LHCN-M2 (cell line): ENCODE measurements at places on chromosomes 7 and 10. TPM values are rescaled to one million over a fixed set of nuclear protein-coding genes. Genes with fewer than 3 reads are reported as not detected.

CYP2C8 gene
- not detected in 2 replicates for total RNA-seq

FFAR4 gene
- not detected in 2 replicates for total RNA-seq

GPR141 gene
- total RNA-seq = not detected in 2 replicates

DNA sequence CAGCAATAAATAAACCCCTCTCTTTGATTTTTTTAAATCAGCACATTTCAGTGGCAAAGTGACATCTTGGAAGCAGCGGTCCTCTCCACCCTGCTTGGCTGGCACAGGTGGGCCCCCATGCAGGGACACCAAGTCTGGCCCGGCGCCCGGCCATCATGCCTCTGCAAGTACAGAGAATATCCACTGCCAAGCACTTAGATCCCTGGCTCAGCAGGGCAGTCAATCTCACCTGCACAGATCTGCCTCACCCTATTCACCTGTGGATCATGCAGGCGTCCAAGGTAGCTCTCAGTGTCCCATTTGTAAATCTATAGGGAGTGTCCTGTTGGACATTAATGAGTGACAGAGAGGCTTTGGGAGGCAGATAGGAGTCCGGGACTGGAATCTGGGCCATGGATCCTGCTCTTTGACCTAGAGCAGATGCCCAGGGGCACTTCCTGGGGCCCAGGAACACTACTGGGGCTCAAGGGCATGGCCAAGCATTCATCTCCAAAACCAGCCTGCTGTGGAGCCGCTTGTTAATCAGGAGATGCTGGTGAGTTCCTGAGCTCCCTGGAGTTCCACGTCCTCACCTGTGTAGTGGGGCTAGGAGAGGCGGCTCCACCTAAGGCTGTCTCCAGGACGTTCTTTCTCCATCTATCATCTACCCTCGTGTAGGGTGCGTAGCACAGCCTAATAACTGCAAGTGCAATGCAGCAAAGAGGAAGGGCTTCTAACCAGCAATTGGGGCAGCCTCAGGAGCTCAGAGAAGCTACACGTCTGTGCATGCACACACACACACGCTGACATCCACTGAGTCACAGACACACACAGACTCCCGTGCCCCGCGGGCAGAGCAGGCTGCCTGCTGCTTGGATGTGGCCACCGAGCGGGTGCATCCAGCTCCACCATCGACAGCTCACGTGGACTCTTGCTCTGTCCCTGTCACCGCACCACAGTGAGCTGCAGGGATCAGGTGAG lies 123.6 kb downstream of the OAT start:
- no peak for DNase-seq

DNA sequence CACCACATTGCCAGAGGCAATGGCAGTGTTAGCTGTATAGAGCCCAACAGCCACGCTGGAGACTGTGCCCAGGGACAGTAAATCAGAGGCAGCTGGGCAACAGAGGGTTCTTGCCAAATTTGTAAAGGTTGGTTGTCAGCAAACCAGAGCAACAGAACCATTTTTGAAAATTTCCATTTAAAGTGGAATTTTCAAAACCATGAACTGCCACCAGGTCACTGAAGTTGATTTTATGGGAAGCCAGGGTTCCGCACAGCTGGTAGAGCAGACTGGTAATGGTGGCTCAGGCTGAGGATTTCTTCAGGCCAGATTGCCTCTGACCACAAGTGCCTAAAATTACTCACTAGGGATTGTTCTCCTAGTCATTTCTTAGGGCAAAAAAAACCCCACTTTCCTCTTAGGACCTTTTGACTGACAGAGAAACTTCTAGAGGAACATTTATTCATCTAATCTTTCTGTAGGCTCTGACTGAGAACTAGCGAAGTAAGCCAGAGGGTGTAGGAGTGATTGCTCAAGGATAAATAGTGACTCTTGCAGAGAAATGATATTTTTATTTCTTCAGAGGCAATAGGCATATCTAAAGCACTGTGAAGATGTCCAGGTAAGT lies 342.4 kb downstream of the BBS9 start:
- peak; percentile 43 for DNase-seq

DNA sequence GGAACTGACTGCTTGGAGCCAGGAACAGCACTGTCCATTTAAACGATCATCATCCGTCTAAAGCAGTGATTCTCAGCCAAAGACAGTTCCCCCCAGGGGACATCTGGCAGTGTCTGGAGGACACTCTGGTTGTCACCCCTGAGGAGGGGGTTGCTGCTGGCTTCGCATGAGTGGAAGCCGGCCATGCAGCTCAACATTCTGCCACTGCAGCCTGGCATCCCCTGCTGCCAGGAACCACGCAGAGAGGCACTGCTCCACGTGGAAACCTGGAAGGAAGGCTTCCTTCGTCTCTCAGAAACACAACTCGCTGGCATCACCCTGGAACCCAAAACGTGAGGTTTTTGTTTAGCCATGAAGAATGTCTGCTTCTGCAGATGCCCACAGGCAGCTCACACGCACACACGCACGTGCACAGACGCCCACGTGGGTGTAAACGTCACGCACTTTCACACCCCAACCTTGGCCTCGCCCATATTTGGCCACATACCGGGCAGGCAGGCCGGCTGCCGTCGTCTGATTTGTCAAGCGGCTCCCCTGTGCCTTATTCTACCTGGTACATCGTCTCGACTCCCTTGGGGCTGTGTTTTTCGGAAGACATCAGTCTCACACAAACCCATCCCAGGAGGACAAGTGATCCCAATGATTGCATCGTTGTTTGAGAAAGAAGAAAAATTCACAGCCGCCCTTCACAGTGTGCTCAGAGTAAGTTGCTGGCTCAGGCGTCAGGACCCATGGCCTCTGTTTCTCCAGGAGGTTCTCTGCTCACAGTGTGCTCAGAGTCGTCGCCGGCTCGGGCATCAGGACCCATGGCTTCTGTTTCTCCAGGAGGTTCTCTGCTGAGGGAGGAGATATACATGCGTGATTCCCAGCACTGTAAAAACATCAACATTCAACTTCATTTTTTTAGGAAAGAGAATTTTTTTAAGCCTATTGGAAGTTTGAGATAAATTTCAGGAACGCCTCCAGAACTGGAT lies 127.2 kb upstream of the PPP2R2D start:
- DNase-seq = no peak

DNA sequence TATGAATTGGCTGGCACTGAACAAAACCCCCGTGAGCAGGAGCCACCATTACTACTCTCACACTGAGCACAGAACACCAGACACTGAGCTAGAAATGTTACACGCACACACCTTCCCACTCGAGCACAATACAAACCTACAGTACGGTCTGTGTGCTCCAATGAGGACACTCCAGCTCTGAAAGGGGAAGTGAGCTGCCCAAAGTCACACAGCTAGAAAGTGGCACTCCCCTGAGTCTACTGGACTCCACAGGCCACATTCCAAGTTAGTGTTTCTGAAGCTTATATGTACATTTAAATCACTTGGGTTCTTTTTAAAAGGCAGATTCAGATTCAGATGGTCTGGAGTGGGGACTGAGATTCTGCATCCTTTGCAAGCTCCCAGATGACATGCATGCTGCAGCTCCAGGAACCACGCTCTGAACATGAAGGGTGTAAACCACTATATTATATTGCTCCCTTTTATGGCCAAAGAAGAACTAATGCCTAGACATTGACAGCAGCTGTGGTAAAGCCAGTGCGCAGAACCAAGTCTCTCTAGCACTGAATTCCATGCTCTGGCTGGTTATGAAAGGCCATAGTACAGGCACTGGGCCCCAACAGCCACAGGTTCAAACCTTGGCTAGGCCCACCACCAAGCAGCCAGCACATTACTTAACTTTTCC lies 77.1 kb downstream of the FRMPD2 start:
- DNase-seq = no peak

- DNase-seq = no peak
Measured at GRCh38 chr7:128032605-128033235, 1.5 kb upstream of the LRRC4 start.

DNA sequence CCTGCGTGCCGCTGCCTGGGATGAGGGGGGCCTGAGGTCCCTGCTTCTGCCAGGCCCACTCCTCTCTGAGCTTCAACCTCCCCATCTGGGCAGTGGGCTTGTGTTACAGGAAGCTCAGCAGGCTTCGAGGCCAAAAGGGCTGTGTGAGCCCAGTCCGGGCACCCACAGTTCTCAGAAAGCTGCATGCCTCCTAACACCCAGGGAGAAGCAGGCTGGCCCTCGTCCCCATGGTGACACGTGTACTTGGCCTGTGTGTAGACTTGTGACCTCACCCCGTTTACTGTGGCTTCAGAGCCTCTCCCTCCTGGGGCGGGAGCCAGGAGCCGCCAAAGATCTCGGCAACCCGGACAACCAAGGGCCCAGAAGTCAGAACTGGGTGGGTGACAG lies 2.2 kb upstream of the GRIFIN start:
- DNase-seq = peak; percentile 33

DNA sequence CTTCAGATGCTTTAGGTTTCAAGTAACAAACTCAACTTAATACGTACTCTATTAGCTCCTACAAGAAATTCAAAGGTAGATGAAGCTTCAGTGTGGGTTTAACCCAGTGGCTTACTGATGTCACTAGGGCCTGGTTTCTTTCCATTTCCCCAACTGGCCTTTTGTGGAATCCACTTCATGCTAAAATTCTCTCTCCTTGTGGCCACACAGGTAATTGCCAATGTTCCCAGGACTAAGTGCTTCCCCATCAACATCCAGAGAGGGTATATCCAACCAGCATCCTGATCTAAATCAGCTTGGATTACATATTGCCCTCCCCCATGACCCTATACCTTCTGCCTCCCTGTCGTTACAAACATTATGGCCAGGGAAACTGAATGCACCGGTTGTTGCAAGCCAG lies 10.7 kb downstream of the FBXL13 start:
- DNase-seq = no peak

- no peak for DNase-seq
Measured at GRCh38 chr7:27088002-27088922, 7.5 kb downstream of the HOXA1 start.

DNA sequence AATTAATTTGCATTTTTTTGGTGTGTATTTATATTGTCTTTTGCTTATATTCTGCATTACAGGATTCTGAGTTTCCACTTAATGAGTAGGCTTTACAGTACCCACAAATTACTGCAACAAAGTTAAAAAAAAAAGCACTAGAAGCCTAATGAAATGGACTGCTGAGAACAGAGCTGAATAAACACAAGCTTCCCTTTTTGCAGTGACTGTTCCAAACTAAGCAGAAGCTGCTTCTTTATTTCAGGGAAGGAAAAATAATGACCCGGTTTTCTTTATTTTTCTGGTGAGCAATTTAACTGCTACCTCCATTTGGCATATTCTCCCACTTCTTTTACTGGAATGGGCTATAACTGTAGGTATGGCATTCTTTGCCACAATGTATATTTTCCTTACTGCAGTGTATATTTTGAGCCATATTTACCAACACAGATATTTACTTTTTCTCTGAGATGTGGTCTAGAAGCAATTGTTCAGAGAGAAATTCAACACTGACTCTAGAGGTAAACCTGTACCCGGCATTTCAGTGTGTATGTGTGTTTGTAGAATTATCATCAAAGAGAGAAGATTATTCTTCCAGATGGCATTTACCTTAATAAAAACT lies 56.9 kb downstream of the HDAC9 start:
- DNase-seq = no peak

GRCh38 chr10:68598978-68599770 lies 39.0 kb downstream of the TET1 start:
- peak; percentile 71 for DNase-seq

- no peak for DNase-seq
Measured at GRCh38 chr7:7220821-7221220, 38.5 kb downstream of the C1GALT1 start.

DNA sequence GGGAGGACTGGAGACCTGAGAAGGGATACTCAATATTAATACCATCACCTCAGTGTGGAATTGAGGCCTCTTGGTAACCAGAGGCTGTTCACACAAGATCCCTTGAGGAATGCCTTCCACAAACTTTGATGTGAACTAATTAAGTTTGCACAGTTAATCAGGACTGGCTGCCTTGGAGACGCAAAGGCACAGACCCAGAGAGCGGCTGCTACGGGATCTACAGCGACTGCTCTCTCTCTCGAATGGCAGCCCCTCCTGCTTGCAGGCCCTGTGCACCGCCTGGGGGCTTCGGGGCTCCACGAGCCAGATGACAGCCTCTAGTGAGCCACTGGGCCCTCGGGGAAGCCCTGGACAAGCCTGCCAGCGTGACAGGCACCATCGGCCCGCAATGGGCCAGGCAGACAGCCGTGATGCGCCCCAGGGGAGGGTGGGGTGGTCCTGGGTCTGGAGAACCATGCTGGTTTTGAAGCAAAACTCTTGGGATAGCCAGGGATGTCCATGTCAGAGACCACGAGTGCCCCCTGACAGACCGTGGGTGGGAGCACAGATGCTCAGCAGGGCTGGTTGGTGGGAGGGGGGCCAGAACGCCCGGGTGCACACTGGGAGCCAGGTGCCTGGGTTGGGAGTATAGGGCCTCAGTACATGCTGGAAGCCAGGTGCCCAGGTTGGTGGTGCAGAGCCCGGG lies 195.6 kb downstream of the ELFN1 start:
- DNase-seq = no peak

DNA sequence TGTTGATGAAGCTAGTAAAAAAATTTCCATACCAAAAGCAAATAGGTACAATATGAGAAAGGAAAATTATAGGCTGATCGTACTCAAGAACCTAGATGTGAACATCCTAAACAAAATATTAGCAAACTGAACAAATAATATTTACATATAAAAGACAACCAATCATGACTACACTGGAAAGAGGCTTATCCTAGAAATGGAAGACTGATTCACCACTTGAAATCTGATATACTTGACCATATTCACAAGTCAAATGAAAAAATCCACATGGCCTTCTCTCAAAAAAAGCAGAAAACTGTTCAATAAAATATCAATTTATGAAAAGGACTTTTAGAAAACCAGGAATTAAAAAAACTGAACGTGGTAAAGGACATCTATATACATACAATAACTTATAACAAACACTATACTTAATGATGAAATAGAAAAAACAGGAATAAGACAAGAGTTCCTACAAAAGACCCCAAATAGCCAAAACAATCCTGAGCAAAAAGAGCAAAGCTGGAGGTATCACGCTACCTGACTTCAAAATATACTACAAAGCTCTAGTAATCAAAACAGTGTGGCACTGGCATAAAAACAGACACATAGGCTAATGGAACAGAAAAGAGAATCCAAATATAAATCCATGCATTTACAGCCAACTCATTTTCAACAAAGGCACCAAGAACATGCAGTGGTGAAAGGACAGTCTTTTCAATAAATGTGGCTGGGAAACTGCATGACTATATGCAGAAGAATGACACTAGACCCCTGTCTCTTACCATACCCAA lies 29.2 kb upstream of the FAM180A start:
- DNase-seq = peak; percentile 35

GRCh38 chr10:69352569-69353264 lies 64.0 kb downstream of the TACR2 start:
- DNase-seq = peak; percentile 67
